ENCODE measurements at places on chromosomes 1 and 21.

DNA sequence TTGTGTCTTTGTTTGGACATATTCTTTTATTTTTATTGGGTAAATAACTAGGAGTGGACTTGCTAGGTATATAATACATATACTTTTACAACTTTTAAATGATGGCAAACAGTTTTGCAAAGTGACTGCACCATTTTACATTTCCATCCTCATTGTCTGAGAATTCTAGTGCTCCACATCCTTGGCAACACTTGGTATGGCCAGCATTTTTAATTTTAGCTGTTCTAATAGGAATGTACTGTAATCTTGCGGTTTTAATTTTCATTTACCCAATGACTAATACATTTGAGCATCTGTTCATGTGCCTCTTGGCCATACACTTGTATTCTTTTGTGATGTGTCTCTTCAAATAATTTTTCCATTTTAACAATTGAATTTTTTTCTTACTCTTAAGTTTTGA is 37.0 kb upstream of the ATP6V1G3 start:
- no peak for DNase-seq

DNA sequence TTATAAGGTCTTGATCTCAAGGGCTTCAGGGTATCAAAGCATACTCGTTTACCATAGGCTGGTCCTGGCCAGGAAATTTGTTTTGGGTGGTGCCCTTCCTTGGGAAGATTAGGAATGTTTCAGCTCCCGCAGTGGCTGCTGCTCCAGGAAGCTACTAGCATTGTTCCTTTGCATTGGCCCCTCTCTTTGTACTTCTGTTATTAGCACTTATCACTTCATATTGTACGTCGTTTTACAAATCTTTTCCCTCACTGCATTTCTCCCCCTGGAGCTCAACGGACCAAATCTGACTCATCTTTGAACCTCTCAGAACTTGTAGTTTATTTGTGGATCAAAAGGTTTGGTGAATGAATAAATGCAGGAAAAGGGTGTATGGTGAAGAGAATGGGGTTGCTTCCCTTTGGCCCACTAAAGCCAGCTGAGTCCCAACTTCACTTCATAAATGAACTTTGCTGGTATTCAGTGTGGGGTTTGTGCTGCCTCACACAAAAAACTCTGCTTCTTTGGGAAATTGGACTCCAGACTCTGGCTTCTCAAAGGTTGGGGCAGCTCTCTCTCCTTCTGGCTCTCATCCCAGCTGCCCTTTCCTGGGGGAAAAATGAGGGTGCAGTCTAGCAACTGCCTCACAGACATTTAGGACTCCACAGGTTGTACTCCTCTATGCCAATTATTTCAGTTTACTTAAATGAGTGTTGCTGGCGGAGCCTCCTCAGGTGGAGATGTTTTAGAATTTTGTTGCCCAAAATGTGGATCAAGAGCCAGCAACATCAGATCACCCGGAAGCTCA is 5.9 kb downstream of the GNAT2 start:
- DNase-seq: no peak

- peak; percentile 88 for DNase-seq
These were observed 141.4 kb upstream of the ARHGEF16 start for GRCh38 chr1:3312898-3313575.

GRCh38 chr21:37636152-37636860 is 269.7 kb downstream of the DYRK1A start:
- DNase-seq: peak; percentile 70

DNA sequence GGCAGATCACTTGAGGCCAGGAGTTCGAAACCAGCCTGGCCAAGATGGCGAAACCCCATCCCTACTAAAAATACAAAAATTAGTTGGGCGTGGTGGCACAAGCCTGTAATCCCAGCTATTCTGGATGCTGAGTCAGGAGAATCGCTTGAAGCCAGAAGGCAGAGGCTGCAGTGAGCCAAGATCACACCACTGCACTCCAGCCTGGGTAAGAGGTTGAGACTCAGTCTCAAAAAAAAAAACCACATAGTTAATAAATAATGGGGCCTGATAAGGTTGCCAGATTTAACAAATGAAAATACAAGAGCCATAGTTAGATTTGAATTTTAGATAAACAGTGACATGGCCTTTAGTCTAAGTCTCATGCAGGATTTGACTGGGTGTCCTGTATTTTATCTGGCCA is 175.7 kb downstream of the ZZZ3 start:
- DNase-seq: no peak

DNA sequence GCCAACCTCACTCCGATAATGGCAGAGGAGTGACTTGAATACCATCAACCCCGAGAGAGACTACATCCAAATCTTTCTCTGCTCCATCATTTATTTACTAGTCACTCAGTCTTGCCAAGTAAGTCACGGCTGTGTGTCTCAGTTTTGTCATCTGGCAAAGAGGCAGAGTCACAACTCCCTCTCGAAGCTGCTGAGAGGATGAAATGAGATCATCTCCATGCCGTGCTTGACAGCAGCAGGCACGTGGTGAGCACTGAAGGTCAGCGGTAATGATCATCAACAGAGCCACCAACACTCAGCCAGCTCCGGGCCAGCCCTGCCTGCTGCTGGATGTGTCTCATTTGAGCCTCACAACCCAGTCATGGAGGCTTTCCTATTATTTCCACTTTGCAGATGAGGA is 19.9 kb downstream of the ALDH4A1 start:
- DNase-seq: no peak

GRCh38 chr21:37700641-37701202 is 215.5 kb downstream of the KCNJ6 start:
- peak; percentile 32 for DNase-seq

DNA sequence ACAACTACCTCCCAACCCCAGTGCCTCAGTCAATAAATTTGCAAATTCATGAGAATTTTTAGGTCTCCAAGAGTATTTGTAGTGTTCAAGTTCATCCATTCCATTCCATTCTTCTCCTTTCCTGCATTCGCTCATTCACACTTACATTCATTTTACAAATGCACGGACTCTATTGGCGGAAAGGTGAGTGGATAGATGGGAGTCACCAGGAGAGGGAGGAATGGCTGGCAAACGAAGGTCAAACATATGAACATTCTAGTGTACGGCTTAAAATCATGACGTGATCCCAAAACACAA is 2.5 kb downstream of the LORICRIN start:
- DNase-seq: no peak

GRCh38 chr1:31725134-31725533 is 21.3 kb upstream of the COL16A1 start:
- DNase-seq: no peak

DNA sequence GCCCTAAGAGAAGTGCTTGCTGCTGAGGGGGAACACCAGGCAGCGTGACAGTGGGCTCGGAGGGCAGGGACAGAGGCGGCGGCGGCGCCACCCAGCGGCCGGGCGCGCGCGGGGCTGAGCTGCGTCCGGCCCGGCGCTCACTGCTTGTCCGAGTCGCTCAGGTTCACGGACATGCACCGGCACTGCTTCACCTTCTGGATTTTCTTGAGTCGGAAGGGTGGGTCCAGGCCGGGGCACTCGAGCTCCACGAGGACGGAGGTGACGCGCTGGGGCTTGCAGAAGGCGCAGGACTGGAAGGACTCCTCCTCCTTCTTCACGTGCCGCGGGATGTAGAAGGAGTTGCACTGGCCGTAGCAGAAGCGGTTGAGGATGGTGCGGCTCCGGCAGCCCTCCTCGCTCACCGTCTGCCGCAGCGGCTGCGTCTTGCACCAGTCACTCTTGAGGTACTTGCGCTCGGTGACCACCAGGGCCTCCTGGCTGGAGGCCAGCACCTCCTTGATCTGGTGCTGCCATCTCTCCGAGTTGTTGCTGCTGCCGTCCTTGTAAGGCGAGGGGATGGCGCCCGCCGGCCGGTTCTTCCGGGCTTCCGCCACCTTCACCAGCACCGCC is 119.0 kb downstream of the GREM2 start:
- DNase-seq: no peak

DNA sequence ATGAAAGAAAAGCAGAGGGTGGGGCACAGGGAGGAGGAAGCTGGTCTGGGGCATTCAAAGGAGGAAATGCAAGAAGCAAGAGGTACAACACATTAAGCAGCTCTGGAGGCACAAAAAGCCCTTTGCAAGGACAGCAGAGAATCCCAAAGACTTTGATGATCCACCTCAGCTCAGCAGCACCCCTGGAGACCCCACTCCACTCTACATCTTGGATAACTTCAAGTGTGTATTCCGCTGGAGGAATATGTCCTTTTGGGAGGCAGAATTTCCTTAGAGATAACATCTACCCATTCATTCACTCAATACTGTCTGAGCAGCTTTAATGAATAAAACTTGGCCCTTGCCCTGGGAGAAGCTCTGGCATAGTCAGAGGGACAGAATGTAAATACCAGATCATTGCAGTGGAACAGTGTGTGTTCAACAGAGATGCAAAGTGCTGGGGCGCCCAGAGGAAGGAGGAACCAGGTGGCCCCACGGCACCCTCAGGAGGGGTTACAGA is 599.7 kb downstream of the KIF26B start:
- DNase-seq: no peak

DNA sequence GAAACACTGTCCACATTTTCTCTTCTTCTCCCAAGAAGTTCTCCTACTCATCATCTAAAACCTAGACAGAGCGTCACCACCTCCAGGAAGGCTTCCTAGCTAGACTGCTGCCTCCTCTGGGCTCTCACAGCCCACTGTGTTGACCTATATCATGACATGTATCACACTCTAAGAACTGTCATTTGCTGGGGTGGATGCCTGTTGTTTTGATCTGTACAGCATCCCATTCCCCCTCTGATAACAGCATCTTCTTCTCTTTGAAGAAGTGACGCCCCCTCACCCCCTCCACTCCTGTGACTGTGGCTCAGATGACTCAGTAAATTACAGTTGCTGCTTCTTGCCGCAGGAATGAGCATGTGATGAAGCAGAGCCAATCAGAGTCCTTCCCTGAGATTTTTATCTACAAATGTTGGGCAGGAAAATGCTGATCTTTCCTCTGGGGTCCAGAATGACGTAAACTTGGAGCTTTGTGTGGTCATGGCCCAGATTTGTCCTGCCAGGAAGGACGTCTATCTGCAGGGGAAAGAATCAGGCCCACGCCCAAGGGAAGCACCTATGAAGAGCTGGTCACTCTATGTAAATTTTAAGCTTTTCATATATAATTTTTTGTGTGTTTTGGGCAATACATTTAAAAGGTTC is 28.0 kb upstream of the FOXO6 start:
- DNase-seq: no peak

GRCh38 chr1:9859281-9860014 is 35.7 kb upstream of the CLSTN1 start:
- DNase-seq: no peak

DNA sequence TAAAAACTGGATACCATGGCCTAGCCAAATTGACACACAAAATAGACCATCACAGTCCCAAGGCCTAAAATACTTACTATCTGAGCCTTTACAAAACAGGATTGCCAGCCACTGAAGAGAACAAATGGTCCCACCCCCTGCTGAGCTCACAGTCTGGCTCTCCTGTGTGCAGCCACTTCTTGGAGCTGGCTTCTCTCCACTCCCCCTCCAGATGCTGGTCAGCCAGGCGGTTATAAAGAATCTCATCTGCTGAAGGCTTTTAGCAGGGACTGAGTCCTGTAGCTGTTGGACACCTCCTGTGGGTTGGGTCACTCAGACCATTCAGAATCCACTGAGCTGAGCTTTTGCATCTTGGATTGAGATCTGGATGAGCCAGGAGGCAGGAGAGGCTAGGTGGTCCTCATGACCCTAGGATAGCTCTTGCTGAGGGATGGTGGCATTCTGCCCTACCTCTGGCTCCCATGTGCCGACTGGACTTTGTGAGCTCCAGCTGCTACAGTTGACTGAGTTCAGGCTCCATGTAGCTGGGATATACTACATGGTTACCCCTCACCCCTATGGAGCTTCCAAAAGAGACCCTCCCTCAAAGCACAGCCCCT is 16.1 kb downstream of the OXCT2 start:
- DNase-seq: no peak

- DNase-seq: no peak
These were observed 61.1 kb downstream of the FMN2 start for GRCh38 chr1:240152611-240153297.

- no peak for DNase-seq
These were observed 10.4 kb upstream of the FOXE3 start for GRCh38 chr1:47405697-47406096.

DNA sequence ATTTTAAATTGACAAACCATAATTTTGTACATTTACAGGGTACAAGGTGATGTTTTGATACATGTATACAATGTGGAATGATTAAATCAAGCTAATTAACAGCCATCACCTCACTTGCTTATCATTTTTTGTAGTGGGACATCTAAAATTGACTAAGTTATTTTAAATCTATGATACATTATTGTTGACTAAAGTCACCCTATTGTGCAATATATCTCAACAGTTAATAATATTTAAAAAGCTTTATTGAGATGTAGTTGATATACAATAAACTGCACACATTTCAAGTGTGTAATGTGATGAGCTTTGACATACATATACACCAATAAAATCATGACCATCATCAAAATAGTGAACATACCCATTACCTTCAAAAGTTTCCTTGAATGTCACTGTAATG is 242.5 kb upstream of the PLXNA2 start:
- no peak for DNase-seq

GRCh38 chr1:100760511-100760910 is 41.0 kb downstream of the VCAM1 start:
- no peak for DNase-seq

GRCh38 chr1:3366126-3367051 is 88.1 kb upstream of the ARHGEF16 start:
- no peak for DNase-seq

DNA sequence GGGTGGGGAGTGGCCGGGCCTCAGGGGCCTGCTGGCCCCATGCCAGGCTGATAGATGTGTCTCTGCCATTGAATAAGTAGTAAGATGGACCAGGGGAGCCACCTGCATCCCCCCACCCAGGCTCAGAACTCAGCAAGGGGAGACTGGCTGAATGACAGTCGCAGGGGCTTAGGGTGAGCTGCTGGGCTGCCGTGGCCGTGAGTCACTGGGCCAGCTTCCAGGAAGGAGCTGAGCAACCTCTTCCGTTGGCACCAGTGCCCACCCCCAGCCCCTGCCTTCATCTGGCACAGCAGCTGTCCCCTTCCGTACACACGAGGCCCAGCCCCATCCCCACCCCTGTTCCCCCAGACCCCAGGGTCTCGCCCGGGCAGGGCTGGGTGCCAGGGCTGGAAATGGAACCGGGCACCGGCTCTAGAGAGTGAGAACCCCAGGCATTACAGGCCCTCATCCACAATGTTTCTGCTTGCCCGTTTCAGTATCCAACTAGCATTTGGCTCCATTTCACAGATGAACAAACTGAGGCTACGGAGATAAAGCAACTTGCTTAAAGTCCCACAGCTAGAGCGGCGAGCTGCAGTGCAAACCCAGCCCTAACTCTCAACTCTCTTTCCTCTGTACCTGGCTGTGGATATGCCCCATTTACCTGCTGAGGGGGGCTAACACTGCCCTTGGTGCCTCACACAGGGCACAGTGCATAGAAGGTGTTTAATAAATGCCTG is 10.2 kb downstream of the WNT4 start:
- DNase-seq: no peak

GRCh38 chr1:183896466-183897048 is 91.6 kb downstream of the RGL1 start:
- no peak for DNase-seq

GRCh38 chr1:153534226-153534924 is 1.4 kb downstream of the S100A6 start:
- no peak for DNase-seq
